ENCODE measurements at places on chromosomes 3 and 15.

GRCh38 chr15:39491886-39492490 is 88.9 kb upstream of the THBS1 start:
- DNase-seq = no peak

- no peak for DNase-seq
Observed at GRCh38 chr3:30775040-30775439, 119.4 kb downstream of the GADL1 start.

DNA sequence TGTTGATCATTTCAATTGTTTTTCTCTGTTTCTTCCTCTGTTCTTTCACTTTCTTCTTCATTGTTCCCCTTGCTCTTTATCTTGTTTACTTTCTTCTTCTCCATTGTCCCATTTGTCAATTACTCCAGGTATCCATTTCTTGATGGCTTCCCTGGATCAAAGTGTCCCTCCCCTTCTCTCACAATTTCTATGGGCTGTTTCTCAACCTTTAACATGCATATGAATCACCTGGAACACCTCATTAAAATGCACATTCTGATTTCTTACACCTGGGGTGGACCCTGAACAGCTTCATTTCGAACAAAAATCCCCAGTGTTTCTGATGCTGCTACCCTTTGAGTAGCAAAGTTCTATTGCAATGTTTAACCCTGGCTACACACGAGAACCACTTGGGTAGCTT is 454.8 kb downstream of the EPHA6 start:
- no peak for DNase-seq

DNA sequence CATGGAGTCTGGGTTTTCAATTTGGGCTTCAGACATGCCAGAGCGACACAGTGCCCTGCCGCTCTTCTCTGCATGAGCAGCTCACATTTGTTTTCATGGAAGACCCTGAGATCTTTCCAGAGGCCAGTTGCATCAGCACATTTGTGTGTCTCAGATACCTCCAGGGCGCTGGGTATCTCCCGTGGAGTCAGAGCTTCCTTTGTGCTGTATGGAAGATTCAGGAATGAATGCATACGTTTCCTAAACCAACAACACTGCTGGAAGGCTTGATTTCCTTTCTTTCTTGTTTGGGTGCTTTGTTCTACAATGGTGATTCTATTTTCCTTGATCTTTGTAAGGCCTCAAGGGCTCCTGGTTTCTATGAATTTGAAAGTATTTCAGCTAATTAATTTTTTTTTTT is 106.5 kb downstream of the CACNA2D3 start:
- DNase-seq = no peak

- no peak for DNase-seq
Observed at GRCh38 chr3:184377882-184378445, at the start of gene THPO. TSS of gene THPO (minus strand) at chr3:184378207. CDS start at chr3:184376259, 1,948 bp downstream.

DNA sequence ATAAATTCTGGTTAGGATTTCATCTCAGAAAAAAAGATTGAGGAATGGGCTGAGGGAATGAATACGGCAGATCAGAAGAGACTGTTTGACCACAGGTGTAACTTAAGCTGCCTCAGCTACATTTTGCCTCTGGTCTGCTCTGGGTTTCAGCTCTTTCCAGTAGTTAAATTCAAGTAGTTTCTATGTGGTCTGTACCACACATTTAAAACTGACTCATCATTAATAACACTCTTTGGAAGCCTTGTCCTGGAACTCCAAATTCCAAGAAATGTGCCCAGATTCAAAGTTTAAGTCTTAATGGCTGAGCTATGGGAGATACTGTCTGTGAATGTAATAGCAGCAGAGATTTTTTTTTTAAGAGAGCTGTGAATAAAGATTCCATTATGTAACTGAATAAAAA is 133.1 kb upstream of the IGSF10 start:
- DNase-seq = no peak

DNA sequence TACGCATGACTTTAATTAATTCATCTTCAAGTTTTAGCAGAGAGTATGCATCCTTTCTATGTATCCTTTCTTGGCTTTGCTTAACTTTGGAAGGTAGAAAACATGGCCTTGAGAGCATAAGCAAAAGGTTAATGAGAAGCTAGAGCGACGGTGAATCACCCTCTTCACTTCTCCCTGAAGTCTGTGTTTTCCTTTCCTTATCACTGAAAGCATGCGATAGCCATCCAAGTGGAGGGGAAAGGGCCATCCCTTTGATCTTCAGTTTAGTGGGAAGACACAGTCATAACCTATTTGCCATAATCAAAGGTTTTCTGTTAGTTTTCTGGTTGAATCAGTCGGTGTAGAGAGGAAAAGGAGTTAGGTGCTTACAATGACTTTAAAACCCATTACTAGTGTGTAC is 354.0 kb upstream of the ROBO2 start:
- no peak for DNase-seq

Data from esophagus squamous epithelium (tissue), 5 donors.